ENCODE measurements at places on chromosomes 7 and 10.

DNA sequence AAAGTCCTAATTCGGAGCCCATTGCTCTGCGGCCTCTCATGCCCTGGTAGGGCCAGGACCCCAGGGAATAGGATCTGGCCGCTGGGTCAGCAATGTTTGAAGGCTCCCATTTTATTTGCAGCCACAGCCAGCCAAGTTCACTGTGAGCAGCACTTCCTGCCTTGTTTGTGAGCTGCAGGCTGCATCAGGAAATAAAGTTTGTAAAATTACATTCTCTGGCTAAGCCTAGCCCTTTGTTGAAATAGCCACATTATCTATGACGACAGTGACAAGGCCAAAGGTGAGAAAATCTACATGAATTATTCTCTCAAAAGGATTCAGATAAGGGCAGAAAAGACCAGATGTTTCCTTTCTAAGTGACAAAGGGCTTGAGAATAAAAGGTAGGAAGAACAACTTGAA, 23.7 kb upstream of the ITGB1 start:
- DNase-seq = no peak

DNA sequence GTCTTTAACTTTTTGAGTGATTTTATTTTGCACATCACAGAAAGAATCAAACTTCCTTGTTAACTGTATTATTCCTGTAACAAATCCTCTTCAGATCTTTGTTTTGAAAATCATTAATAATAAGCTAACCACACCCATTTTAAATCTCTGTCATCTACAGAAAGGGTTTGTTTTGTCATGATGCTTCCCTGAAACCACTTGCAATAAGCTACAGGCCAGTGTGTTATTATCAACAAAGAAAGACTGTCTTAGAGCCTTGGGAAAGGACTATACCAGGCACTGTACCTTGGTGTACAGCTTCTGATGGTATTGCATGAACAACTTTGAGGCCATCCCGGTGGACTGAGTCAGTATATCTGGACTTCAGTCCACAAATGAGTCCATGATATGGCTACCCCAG, 145.3 kb upstream of the FAM3C start:
- no peak for DNase-seq

GRCh38 chr10:47111329-47111862, 188.6 kb upstream of the GDF10 start:
- no peak for DNase-seq

DNA sequence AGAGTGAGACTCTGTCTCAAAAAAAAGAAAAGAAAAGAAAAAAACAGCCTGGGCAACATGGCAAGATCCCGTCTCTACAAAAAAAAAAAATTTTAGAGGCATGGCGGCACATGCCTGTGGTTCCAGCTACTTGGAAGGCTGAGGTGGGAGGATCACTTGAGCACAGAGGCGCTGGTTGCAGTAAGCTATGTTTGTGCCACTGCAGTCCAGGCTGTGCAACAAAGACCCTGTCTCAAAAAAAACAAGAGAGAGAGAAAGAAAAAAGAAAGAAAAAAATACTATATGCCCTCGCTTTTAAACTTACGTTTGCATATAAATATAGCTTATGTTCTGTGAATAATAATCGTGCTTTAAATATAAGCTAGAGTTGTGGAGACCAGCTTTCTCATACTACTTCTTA, 11.2 kb downstream of the HACD1 start:
- DNase-seq = no peak

DNA sequence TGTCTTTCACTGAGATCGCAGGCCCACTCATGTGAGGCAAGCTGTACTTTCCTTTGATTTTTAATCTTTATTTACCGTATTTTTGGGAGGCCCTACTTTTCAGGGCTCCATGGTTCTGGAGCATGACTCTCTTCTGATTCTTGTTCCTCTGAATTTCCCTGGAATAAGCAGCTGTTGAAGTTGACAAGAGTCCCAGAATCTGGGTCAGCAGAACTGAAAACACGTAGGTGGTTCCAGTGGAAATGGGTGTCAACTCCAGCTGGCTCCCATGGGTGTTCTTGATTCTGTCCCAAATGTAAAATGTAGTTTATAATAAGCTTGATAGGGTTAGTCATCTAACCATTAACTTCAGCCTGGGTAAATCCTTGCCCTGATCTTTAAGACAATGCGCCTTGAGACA, 409.4 kb downstream of the GATA3 start:
- DNase-seq = no peak

- no peak for DNase-seq
Observed at GRCh38 chr10:47297866-47298540, 2.0 kb upstream of the GDF10 start.

Data from activated T-cell treated with anti-CD3 and anti-CD28 coated beads, Interleukin-2, amount 50 U/mL, for 72 hours (primary cell).